ENCODE measurements at places on chromosomes 7 and 10. TPM values are rescaled to one million over a fixed set of nuclear protein-coding genes. Genes with fewer than 3 reads are reported as not detected.

Gene PLEKHS1
- total RNA-seq = 0.18 TPM

Gene SLC13A4
- not detected for total RNA-seq

Gene AVPI1
- total RNA-seq = 9.9 TPM

Gene TMEM176A
- 71.8 TPM for total RNA-seq

Gene TYW1
- 22.9 TPM for total RNA-seq

Gene CYP2C18
- 0.29 TPM for total RNA-seq

Gene FXYD4
- 1.6 TPM for total RNA-seq

Gene AMZ1
- total RNA-seq = 0.23 TPM

Gene SSBP1
- 68.4 TPM for total RNA-seq

Gene CPVL
- 45.8 TPM for total RNA-seq

Gene CAMK1D
- 12.6 TPM for total RNA-seq

Gene OLAH
- total RNA-seq = 0.23 TPM

Gene ATOH7
- 1.5 TPM for total RNA-seq

Gene TRIM8
- 98.5 TPM for total RNA-seq

Gene TIMM23
- total RNA-seq = 38.5 TPM

Gene SPDYE16
- 0.53 TPM for total RNA-seq
